ENCODE measurements at places on chromosomes 16 and 17.

DNA sequence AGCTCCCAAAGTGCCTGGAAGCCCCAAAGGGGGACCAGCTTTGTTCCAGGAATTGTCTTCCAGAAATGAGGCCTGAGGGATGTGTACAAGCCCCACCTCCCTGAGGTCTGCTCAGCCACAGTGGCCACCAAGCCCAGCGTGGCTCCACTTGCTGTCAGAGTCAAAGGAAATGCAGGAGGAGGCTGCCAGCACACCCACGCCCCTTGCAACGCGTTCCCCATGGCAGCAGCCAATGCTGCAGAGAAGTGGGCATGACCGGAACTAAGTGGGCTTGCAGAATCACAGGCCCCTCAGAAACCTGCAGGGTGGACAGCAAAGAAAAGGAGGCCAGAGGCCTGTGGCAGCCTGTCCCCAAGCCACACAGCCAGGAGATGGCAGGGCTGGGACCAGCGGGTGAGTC is 320.8 kb downstream of the FOXL1 start:
- no peak for DNase-seq

DNA sequence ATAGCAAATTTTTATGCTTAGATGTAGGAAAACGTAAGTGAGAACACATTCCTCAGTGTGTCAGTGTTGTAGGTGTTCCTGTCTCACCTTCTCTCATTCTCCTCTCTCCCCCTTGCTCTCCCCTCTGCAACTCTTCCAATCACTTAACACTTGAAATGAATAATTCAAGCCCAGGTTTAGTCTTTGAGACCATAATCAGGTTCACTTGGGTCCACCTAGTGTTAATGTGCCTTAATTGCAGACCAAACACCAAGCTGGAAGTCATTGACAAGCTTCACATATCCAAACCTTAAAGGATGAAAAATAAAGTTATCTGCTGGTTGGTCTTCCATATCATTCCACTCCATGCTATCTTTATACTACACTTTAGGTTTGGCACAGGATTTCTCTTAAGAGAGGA is 37.0 kb downstream of the STXBP4 start:
- DNase-seq = no peak

DNA sequence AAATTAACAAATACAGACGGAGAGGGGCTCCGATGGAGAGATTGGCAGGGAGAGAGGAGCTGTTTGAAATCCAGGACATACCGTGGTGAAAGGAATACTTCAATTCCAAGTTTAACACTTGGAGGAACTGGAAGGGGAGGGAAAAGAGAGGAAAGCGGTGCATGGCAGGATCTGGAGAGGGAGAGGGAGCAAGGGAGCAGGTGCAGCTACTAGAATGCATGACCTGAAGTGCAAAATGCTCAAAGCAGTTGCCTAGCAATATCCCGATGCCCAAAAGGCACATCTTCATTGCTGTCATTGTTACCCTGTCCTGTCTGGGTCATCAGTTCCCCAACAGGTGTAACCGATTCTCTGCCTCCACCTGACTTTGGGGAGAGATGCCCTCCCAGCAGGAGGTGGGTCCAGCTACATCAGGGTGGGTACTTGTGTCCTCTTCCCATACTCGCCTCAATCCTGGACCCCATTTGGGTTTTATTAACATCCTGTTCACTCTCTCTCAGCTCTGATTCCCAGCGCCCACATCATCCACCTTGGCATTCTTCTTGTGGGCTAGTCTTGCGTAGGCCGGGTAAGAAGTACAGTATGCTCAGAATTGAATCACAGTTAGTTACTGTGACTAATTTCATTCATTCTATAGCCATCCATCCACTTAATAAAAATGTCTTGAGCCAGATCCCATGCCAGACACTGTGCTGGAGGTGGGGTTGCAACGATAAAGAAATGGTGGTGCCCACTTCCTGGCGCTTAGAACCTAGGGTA is 37.4 kb upstream of the EMP2 start:
- no peak for DNase-seq

DNA sequence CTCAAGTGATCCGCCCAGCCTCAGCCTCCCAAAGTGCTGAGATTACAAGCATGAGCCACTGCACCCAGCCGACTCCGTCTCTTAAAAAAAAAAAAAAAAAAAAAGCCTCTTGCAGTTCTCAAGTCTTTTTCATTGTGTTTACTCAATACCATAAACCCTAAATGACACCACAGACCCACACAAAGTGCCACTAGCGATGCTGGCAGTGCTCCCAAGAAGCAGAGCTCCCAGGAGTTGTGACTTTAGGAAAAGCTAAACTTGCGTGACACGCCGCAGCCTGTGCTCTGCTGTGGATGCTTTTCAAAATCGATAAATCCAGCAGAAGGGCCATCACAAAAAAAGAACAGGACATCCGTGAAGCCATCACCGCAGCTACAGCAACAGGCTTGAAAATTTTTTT is 114.7 kb downstream of the ANKRD11 start:
- no peak for DNase-seq

DNA sequence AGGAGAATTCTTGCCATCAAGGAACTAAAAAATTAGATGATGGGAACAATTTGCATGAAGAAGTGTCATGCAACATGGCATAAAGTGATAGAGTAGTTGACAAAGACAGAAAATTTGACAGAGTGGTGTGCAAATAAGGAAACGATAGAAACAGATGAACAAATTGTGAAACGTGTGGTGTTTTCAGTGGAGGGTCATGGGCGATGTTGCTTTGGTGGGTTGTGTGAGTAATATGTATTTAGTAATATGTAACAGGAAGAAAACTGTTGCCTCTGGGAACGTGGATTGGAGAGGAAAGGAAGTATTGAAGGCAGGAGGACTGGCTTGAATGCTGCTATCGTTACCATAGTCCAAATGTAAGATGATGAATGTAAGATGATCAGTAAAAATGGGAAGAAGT is 3.6 kb downstream of the COX10 start:
- DNase-seq = no peak

DNA sequence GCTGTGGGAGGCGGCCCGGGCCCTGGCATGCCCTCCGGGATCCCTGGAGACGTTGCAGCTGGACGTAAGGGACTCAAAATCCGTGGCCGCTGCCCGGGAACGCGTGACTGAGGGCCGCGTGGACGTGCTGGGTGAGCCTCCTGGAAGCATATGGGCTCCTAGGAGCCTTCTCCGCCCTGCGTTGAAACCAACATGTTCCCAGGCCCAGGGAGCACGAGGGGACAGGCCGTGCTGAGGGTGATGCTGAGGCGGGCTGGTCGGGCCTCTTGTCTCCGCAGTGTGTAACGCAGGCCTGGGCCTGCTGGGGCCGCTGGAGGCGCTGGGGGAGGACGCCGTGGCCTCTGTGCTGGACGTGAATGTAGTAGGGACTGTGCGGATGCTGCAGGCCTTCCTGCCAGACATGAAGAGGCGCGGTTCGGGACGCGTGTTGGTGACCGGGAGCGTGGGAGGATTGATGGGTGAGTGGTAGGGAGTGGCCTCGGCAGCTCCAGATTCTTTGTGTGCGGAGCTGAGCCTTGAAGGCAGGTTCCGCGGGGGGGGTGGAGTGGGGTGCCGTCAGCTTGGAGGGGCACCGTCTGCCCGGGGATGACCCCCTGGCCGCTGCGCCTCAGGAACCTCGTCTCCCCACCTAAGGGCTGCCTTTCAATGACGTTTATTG is 567 bp downstream of the HSD17B1 start:
- no peak for DNase-seq

- no peak for DNase-seq
These were observed 9.4 kb downstream of the RPH3AL start for GRCh38 chr17:343211-343610.

DNA sequence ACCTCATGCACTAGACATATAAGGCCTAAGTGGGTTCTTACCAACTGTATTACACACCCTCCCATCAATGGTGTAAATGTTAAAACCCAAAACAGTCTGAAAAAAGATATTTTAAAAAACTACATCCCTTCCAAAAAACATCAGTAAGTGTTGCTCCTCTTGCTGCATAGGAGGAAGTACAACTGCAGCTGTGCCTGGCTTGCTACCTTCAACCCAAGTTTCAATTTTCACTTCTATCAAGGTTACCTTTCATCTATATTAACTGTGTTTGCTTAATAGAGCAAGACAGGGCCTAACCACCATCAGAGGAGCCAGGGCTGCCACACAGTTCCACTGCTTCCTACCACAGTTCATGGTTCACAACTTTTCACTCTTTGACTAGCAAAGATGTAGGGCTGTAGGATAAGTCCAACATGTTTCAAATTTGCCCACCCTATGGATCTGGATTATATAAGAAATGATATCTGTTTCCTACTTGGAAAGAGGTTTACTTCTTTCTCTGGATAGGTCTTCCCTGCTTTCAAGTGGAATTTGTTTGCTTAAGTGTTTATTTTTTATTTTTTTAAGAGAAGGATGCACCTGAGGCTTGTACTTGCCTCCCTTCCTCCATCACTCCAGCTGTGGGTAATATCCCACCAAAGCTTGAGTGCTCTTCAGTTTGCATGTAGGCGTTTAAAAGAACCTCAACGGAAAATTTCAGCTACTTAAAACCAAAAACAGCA is 56.7 kb downstream of the GRB7 start:
- no peak for DNase-seq

- no peak for DNase-seq
These were observed 542 bp downstream of the KLHL36 start for GRCh38 chr16:84648595-84649510.

- DNase-seq = no peak
These were observed 2.2 kb upstream of the TLCD3B start for GRCh38 chr16:30033270-30033669.

DNA sequence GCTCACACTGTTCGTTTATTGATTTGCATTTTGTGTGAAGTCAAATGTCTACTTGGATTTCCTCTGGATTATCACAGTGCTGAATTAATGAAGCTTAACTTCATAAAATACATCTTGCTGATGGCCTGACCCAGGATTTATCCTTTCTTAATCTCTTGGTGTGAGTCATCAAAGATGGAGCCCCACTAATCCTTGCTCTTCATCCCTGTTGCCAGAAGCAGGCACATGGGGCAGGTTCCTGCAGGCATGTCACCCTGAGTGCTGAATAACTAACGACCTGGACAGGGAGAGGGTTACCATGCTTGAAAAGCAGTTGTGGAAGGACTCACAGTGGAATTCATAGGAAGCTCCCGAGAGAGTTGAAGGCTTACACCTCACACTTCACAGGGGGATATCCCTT is 56.0 kb upstream of the FA2H start:
- DNase-seq = no peak

- no peak for DNase-seq
These were observed 7.9 kb downstream of the QPRT start for GRCh38 chr16:29686740-29687332.

DNA sequence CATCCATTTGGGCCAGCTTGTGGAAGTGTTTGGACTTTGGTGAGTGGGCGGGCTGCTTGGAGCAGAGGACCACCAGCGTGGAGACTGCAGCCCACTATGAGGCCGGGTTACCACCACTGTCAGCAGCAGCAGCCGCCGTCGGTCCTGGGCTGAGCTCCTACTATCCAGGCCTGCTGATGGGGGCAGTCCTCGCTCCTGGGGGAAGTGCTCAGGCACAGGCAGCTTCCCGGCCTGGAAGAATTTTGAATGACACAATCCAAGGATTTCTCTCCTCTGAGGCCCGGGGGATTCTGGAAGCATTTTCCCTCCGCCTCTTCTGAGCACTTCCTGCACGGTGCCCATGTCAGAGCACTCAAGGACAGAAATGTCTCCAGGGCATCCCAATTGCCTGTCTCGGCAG is 5.3 kb upstream of the NOD2 start:
- DNase-seq = no peak

DNA sequence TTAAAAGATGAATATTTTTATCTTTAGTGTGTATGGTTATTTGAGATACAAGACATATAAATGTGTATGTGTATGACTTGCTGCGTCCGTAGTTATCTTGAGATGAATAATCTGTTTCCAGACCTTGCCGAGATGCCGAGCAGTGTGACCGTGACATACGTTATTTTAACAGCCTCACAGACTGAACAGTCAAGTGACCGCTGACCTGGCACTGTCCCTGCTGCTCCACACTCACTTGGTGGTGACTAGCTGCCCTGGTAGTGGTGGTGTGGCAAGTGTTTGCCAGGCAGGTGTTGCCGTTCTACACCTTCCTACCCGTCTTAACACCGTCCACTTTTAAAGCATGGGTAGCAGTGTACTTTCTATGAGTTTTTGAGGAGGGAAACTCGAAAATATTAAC is 5.0 kb downstream of the ZC3H18 start:
- no peak for DNase-seq

- no peak for DNase-seq
These were observed 30.9 kb downstream of the SOCS1 start for GRCh38 chr16:11224894-11225676.

DNA sequence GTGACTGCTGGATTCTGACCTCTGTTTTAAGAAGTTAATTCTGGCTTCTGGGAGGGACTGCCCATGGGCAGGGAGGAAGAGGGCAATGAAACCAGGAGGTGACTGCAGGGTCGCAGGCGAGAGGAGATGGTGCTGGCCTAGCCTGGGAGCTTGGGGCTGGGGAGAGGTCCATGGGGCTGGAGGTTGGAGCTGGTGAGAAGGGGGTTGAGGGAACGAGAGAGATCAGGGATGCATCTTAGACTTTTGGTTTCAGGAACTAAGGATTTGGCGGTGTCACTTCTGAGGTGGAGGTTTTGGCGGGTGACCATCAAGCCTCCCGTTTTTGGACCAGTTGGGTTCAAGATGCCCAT is 64.6 kb downstream of the NKD1 start:
- DNase-seq = no peak

DNA sequence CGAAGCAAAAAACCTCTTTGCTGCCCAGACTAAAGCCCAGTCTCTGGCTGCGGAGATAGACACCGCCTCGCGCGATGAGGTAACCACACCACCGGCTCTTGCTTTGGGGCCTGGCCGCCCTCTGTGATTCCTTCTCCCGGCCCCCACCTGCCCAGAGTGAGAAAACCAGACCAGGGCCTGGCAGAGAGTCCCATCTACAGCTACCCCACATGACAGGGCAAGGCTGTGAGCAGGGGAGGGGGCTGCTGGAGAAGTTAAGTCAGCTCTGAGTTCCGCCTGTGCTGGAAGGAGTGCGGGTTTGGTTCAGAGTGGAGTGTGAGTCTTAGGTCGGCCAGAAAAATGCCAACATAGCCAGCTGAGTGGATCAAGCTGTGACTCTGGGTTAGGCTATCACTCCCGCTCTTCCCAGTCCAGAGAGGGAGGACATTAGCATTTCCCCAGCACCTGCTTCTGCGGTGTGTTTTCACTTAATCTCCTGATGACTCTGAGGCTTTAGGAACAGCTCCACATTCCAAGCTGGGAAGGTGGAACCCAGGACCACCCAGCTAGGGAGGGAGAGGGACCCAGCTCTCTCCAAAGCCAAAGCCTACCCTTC is 139.0 kb downstream of the RAB11FIP4 start:
- no peak for DNase-seq

DNA sequence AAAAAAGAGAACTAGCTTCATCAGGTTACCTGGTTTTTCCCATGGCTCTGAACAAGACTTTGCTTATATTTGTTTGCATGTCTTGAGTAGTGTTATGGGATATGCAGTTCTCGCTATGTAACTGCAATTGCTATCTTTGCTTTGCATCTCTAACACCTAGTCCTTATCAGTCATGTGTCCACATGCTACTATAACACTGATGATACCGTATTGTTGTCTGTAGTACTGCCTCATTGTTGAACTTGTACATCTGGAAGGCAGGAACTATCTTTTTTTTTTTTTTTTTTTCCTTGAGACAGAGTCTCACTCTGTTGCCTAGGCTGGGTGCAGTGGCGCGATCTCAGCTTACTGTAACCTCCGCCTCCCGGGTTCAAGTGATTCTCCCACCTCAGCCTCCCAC is 2.5 kb downstream of the PSME3 start:
- DNase-seq = no peak

GRCh38 chr16:68732042-68732680 is 4.9 kb upstream of the CDH1 start:
- DNase-seq = no peak

GRCh38 chr17:81020767-81021497 is 14.0 kb upstream of the BAIAP2 start:
- no peak for DNase-seq

GRCh38 chr17:64491034-64491860 is 5.6 kb downstream of the POLG2 start:
- DNase-seq = no peak

Data from smooth muscle cell of the brain vasculature (primary cell).